ENCODE measurements at places on chromosomes 7 and 10.
A peak's percentile ranks its signal among the peaks of the same experiment; 100 is the strongest.

DNA sequence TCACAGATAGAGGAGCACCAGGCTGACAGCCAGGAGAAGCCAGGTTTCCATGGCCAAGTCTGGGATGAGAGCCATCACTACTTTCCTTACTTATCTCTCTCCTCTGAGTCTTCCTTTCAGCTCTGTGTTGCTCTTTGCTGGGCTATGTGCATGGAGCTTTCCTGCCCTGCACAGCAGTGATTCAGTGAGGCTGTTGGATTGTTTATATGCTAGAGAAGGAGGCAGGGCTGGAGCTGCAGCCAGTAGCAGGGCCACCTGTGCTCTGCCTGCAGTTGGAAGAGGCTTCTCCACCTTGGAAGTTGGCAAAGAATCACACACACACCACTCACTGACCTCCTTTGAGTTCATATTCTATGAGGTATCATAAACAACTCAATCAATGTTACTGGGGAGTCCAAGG, at the start of gene CYP3A4:
Gene CYP3A4 (minus strand): TSS at position 178 of the 400 bp plus-strand sequence. CDS start 103 bp downstream, at position 75.
- no peak for DNase-seq

GRCh38 chr7:33986951-33987947, 81.9 kb downstream of the BMPER start:
- DNase-seq, result no peak

GRCh38 chr10:76411729-76412435, 980.5 kb downstream of the LRMDA start:
- DNase-seq, result no peak

- DNase-seq, result no peak
Measured at GRCh38 chr7:135525426-135525825, 15.5 kb upstream of the CNOT4 start.

GRCh38 chr7:157555313-157555712, 218.5 kb downstream of the DNAJB6 start:
- DNase-seq, result no peak

DNA sequence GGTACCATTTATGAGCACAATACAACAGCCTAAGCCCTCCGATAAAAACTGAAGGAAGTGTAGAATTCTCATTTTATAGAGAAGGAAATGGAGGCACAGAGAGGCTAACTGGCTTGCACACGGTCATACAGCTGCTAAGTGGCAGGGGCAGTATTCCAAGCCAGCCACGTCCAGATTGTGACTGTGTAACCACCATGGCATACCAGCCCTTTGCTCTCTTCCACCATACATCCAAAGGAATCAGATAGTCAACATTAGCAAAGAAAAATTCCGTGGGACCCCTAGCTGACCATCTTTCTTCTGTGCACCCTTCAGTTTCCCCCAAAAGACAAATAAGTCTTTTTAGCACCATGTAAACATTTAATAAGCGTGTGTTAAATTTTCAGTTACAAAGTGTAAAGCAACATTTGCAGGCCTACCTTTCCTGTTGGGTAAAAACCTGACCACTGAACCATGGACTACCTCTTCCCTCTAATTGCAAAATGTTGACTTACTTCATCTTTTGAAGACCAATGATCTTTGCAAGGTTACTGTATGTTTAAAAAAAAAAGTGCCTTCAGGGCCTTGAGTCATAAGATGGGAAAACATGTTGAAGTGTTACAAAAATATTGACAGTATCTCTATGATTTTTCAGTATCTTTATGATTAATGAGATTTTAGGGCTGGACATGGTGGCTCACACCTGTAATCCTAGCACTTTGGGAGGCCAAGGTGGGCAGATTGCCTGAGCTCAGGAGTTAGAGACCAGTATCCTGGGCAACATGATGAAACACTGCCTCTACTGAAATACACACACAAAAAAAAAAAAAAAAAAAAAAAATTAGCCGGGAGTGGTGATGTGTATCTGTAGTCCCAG, 24.3 kb upstream of the PDZD8 start:
- DNase-seq, result no peak

DNA sequence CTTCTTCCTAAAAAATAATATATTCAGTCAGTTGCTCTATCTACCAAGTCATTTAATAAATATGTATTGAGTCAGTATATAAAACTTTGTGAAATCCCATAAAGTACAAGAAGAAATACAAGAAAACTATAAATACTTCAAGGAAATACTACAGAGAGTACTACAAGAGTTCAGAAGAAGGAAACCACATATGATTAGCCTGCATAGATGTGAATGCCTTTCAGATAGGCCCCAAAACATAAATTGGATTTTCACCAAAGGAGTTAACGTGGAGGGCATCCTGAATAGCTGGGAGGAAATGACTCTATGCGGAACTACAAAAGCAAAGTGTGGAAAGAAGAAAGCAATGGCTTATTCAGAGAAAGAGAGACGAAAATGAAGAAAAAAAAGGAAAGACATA, 120.1 kb downstream of the LRRN3 start:
- no peak for DNase-seq

DNA sequence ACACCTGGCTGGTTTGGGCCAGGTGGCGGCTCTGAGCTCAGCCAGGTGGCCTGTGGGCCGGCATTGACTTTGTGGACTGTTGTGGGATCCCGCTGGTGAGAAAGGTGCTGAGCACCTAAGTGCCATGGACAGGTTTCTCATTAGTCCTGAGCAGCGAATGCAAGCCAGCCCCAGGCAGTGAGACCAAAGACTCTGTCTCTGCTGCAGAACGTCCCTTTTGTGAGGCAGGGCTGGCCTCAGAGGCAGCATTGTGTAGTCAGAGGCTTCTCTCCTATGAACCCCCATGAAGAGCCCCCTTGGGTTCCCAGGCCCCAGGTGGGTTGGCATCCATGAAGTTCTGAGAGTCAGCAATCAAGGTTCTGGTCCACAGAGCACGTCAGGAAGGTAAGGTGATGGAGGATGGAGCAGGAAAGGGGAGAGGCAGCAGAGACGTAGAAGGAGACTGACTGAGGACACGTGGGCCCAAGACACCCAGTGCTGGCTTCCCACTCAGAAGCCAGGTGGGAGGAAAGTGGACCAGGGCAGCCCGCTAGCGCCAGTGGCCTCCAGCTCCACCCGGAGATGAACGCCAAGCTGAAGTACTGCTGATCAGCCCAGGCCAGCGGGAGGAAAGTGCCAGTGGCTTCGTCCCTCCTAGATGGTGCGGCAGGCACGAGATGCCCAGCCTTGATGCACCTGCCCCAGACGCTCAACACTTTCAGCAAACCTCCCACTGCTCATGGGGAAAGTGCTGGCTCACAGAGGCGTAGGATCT, 19.2 kb upstream of the PTPRN2 start:
- no peak for DNase-seq

- DNase-seq, result no peak
Measured at GRCh38 chr10:89750441-89750840, 49.1 kb downstream of the KIF20B start.

DNA sequence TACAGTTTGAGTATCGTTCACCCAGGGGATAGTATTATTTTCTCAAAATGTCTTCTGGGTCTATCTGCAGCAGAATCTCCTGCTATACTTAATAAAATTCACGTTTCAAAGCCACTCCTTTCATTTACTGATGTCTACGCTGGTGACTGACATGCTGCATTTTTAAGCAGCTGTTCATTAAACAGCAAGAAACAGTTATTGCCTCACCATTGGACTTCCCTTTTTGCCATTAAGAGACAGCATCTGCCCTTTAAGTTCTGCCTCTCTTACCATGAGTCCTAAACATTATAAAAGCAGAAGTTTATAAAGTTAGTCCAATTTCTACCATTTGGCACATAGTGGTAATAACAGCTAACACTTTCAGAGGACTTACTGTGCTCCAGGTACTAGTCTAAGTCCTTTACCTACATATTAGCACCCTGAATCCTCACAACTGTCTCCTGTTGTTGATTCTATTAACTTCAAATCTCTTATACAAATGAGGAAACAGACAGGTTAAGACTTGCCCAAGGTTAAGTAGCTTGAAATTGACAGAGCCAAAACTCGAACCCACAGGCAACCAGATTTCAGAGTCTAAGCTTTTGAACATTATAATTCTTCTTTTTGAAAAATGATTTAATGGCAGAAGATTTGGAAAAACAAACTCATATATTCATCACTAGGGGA, 169.5 kb downstream of the SNX13 start:
- DNase-seq, result no peak

- no peak for DNase-seq
Measured at GRCh38 chr7:84705706-84706105, 481.1 kb downstream of the SEMA3D start.

- no peak for DNase-seq
Measured at GRCh38 chr10:123463698-123464097, 202.5 kb upstream of the GPR26 start.

DNA sequence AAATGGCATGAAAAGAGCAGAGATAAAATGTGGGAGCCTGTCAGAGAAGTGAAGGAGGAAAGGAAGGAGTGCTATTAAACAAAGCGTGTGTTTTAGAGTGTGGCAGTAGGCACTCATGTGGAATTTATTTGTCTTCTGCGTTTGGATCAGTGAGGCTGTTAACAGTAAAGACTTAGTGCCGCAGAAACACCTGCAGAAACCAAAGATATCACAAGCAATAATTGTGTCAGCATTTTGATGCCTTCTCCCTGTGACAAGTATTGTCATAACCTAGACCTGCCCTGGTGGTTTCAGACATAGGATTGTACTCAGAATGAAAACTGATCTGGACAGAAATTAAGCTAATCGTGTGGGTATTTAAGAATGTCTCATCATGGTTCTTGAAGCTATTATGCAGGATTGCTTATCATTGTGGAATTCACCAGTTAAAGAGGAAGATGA, 191.0 kb downstream of the CAMK1D start:
- no peak for DNase-seq

DNA sequence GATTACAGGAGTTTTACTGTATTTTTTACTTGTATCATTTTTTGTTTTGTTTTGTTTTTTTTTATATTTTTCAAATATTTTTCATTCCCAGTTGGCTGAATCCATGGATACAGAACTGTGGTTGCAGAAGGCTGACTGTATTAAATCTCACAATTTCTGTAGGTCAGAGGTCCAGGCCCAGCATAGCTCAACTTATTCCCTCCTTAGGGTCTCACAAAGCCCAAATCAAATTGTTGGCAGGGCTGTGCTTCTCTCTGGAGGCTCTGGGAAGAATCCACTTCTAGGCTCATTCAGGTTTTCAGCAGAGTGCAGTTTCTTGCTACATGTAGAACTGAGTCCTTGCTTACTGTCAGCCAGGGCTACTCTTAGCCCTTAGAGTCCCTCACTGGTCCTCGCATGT, 22.6 kb downstream of the TSPAN14 start:
- no peak for DNase-seq

DNA sequence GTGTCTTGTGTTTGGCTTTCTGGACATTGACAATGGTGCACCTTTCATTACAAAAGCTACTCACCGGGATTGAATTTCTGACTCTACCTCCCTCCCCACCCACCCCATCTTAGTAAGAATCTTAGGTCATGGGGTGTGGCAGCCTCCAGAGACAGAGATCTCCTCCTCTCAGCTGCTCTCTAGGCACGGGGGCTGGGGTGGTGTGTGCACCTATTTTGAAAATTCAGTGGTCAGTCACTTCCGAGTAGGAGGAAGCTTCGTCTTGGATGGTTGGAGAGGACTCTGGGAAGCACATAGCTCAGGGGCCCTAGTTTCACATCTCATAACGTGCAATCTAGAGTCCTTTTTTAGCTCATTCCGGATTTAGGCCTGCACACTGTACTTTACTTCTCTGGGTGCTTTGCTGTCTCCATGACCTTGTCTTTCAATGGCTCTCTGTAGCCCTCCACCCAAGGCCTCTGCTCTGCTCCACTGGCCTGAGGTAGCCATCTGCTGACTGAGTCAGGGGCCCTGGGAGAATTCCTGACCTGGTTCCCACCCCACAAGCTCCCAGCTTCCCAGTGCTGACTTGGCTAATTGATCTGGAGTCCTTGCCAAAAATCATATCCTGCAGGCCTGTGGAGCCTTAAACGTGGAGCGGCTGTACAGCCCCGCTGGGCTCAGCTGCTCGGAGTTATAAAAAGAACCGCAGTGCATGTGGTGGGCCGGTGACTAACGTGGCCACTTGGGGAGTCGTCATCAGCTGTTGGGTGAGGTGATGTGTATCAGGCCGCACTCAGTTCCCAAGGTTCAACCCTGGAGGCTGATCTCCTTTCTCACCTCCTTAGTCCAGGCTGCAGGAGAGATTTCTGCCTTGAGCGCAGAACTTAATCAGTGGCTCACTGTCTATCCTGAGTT, 19.3 kb upstream of the ADAMTS14 start:
- DNase-seq, result no peak

GRCh38 chr10:31353574-31353973, 34.6 kb downstream of the ZEB1 start:
- DNase-seq, result peak; percentile 38

DNA sequence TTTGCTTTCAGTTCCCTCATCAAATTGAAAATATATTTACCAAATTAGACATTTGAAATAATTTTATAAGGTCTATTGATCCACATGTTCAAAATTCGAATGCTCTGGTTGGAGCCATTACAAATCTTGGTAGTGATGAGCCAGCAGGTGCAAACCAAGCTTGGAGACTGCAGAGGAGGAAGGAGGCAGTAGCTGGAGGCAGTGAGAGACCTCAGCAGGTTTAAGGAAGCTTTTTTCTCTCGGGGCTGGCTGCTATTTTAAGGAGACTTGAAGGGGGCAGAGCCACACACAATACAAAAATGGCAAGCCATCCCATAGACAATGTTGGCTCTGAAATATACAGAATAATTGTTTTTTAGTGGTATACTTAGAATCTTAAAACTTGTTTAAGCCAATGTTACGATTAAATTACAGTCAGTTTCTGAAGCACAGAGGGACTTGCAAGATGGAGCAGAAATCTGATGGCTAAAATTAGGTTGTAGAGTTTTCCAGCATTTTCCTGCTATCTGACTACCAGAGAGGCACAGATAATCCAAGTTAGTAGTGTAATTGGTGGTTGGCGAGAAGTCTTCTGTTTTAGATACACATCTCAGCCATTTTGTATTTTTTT, 185.8 kb downstream of the SNX10 start:
- DNase-seq, result no peak

DNA sequence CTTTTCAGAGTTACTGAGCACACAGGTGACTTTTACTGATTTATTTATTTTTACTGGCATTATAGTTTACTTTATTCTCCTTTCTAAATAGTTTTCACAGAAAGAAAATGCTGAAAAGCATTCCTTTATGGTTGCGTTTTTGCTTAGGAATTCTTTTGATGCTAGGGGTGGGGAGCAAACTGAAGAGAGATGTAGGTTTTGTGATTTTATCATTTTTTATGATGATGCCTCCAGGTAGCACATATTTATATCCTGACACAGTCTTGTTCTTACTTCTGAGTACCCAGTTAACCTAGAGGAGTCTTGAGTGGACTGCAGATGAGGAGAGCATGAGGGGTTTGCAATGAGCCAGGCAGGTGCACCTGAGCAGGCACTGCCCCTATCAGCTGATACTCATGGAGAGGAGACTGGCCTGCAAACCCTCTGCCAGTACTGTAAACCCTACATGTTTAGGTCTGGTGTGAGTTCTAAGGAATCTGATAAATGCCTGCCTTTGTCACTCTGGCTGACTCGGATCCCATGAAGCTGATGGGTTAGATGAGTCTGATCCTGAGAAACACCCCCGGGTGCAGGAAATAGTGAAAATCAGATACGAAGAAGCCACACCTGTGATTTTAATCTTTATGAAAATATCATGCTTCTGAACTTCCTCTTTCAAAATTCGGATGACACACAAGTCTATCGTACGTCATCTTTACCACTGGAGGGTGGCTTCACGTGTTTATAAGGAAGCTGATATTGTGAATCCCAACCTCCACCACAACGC, 302.9 kb downstream of the WDR37 start:
- DNase-seq, result peak; percentile 2

- DNase-seq, result no peak
Measured at GRCh38 chr7:44386139-44386913, 60.9 kb upstream of the CAMK2B start.

Data from CD4-positive, alpha-beta T cell treated with Interleukin-1 beta for 1 hour (primary cell).